ENCODE measurements at places on chromosomes 4 and X.

GRCh38 chr4:60033826-60034225 is 1166.3 kb upstream of the ADGRL3 start:
- no peak for DNase-seq

DNA sequence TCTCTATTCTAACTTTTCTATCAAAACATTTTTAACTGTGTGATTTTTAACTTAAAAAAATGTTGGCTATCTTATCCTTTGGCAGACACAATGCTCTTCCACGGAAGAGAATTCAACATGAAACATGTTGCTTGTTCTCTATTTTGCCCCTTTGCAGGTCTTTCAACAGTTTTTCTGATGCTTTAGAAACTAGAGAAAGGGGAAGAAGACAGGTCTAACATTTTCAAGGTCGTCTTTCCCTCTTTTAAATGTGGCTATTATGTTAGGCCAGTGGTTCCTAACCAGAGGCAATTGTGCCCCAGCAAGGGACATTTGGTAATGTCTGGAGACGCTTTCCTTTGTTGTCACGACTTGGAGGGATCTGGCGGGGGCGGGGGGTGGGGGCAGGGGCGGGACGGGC is 95.0 kb downstream of the SH3KBP1 start:
- no peak for DNase-seq

- DNase-seq, result no peak
Observed at GRCh38 chrX:138719396-138719795, 7.9 kb upstream of the FGF13 start.

GRCh38 chr4:164060456-164060855 is 566.0 kb downstream of the TMA16 start:
- no peak for DNase-seq
